Stimulated activated CD8-positive, alpha-beta memory T cell treated with anti-CD3 and anti-CD28 coated beads, Interleukin-7, amount 100 ng/mL, for 1 hour (primary cell): ENCODE measurements at places on chromosomes 1 and 21.
A peak's percentile ranks its signal among the peaks of the same experiment; 100 is the strongest.

DNA sequence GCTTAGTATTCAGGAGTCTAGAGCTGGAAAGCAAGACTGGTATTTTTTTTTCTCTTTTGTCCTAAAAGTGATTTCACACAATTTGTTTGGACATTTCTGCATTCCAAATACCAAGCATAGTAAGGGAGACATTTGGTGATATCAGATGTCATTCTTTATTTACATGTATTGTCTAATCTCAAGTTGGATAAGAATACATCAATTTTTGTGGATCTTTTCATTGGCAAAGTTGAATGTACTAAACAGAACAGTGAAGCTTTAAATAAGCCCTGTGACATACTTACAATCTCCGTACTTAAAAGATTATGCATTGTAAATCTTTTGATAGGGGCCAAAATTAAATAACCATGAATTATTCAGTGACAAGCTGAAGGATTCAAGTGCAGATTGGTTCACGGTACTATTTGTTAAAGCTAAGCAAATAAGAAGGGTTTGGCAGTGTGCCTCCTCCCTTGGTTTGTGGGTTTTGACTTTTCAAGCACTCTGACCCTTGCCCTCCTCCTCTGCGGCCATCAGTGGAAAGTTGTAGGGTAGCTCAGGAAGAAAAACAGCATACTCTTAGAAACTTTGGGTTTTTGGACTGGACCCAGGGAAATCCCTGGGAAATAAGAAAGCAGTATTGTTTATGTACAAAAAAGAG is 663.7 kb downstream of the ADGRL2 start:
- no peak for DNase-seq

- DNase-seq: no peak
Observed at GRCh38 chr1:115281143-115281542, 56.9 kb downstream of the NGF start.

DNA sequence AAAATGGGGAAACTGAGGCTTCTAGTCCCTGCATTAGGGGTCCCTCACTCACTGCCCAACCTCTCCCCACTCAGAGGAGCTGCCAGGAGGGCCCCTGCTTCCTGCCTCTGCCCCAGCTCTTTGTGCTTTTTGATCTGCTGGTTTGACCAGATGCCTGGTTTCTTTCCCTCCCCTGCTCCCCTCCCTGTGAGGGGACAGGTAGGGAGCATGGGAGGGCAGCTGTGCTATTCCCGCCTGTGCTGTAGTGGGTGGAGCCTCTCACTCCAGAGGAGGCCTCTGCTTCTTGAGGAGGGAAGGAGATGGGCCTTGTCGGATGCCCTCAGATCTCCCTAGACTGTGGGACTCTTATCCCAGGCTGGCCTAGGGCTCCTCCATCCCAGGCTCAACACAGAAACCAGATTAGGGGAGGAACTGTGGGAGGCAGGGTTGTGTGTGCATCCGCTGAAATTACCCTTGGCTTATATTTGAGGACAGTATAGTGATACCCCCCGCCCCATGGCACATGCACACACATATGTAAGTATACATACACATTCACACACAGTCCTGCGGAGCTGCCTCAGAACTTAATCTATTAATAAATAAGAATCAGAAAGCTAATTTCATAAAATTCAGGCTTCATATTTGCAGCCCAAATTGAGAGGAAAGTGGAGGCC is 4.6 kb downstream of the BOLA1 start:
- DNase-seq: no peak

DNA sequence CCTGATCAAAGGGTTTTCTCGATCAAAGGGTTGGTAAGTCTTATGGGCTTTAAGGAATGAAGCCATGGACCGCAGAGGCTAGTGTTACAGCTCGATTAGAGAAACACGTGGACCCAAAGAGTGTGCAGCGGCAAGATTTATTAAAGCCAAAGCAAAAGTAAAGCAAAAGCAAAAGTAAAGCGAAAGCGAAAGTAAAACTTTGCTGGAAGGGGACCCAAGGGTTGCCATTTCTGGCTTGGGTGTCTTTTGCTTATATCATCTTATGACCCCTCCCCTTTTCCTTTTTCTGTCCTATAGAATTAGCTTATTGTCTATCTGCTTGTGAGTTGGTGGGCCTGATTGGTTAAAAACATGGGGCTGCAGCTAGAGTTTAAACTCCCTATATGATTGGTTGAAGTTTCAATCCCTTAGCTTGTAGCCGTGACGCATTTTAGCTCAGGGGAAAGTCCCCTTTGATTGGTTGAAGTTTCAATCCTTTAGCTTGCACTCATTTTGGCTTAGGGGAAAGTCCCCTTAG is 957.0 kb downstream of the AMY1C start:
- no peak for DNase-seq

DNA sequence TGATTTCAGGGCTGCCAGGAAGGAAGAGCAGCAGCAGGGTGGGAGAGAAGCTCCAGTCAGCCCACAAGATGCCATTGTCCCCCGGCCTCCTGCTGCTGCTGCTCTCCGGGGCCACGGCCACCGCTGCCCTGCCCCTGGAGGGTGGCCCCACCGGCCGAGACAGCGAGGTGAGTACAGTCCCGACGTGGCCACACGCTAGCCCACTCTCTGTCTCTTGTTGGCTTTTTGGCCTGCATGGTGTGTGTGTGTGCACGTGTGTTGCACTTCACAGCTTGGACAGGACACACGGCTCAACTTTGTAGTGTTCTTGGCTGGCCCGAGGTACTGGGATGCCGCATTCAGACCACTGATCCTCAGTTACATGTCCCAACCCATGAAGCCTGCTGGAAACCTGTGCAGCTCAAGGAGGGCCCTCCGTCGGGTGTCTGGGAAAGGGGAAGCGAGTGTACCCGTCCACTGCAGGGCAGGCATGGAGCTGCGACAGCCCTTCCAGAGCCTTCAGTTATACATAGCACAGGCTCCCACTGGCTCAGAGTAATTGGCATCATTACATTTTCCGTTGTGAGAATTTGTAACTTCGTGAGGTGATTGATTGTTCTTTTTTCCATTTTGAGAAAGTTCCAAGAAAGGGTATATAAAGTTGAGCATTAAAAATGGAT is 454 bp downstream of the CORT start:
- DNase-seq: no peak

DNA sequence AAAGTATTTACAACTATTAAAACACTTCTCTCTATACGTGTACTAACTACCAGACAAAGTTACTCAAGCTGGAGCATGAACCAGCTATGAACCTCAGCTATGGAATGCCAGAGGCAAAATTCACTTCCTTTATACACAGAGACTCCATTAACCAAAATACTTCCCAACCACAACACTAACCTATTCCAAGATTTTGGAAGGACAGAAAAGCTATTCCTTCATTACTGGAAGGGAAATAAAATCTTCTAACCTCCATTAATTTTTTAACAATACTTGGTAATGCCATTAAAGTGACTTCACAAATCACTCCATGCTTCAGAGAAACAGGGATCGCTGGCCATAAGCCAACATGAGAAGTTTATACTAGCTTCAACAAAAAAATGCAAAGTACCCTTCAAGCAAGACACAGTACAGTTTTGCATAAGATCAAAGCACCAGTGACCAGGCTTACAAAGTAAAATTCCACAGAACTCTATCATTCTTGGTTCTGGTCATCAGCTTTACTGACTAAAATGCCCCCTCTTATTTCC is 58.0 kb downstream of the PUM1 start:
- DNase-seq: no peak

GRCh38 chr21:34367320-34367935 is 3.6 kb downstream of the KCNE2 start:
- DNase-seq: no peak

- peak; percentile 29 for DNase-seq
Observed at GRCh38 chr1:192609110-192610079, 26.6 kb upstream of the RGS13 start.

GRCh38 chr1:67171978-67172377 is 5.7 kb downstream of the IL23R start:
- no peak for DNase-seq

DNA sequence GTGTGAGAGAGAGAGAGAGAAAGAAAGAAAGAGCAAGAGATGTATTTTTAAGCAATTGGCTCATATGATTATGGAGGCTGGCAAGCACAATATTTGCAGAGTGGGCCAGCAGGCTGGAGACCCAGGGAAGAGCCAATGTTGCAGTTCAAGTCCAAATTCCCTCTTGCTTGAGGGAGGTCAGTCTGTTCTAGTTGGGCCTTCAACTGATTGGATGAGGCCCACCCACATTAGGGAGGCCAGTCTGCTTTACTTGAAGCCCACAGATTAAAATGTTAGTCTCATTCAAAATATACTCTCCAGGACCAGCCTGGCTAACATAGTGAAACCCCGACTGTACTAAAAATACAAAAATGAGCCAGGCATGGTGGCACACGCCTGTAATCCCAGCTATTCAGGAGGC is 8.6 kb upstream of the PARS2 start:
- DNase-seq: no peak

DNA sequence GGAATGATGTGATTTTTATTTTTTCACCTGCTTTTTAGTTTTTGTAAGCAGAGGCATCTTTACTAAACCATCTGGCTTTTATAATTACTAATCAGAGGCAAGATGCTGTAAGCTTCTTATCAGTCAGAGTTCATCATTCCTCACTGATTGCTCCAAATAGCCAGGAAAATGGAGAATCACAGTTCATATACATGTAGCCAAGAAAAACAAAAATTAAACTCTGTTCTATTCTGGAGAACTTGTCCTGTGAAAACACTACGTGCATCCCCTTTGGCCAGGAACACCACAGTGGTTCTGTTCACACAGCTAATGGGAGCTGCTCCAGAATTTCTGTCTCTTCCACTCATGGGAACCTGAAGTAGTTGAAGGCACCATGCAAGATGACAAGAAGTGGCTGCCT is 725.5 kb upstream of the CHRM3 start:
- no peak for DNase-seq

GRCh38 chr21:31348188-31348587 is 4.1 kb upstream of the TIAM1 start:
- no peak for DNase-seq

- no peak for DNase-seq
Observed at GRCh38 chr1:40633931-40634376, 31.5 kb downstream of the RIMS3 start.

- DNase-seq: no peak
Observed at GRCh38 chr1:230517786-230518185, 91.7 kb upstream of the PGBD5 start.

- DNase-seq: no peak
Observed at GRCh38 chr1:221858818-221859611, 117.1 kb upstream of the DUSP10 start.

DNA sequence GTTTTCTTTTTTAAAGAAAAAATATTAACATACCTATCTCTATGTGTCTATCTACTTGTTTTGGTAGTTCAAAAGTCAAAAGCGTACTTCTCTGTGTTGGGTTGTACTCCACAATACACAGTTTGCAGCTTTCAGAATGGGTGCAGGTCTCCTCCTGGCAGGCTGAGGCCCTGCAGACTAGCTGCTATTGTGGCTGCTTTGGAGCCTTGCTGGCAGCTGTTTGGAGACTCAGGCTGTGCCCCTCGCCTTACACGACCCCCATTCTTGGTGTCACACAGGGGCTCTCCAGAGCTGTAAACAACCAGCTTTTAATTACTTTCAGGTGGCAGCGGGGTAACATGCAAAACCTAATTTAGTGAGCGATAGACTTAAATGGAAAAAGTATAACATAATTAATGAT is 160.4 kb downstream of the DSCAM start:
- no peak for DNase-seq

DNA sequence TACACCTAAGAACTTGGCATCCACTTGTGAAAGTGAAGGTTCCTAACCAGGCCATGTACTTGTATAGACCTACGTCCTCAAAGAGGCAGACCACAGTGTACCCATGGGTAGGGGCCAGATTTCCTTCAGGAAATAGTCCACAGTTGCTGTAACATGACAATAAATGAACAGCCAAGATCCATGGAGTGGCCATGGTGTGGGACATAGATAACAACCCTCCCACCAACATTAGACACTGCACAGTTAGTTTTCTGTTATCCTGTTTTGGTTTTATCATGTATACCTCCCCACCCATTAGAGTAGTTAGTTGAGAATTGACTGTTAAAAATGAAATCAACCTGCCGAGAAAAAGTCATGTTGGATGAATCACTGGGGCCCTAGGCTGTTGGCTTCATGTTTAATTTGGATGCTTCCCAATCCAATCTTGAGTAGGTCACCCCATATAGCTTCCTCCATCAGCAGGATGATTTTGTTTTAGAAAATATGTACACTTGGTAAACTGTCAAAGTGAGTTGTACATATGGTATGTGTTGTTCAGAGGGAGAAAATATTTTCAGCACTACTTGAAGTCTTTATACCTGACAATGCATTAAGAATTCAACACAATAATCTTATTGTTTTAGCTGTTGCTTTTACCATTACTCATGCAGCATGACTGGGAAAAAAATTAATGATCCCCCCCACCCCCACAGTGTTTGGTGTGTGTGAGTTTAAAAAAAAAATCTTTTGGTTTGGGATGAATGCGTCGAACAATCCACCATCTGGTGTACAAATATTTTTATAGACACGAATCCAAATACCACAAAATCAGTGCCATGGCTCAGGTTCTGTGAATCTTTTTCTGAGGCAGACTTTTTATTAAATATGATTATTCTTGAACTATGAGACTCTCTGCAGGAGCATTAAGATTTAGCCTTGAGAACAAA is 88.3 kb upstream of the ARHGAP29 start:
- DNase-seq: no peak

DNA sequence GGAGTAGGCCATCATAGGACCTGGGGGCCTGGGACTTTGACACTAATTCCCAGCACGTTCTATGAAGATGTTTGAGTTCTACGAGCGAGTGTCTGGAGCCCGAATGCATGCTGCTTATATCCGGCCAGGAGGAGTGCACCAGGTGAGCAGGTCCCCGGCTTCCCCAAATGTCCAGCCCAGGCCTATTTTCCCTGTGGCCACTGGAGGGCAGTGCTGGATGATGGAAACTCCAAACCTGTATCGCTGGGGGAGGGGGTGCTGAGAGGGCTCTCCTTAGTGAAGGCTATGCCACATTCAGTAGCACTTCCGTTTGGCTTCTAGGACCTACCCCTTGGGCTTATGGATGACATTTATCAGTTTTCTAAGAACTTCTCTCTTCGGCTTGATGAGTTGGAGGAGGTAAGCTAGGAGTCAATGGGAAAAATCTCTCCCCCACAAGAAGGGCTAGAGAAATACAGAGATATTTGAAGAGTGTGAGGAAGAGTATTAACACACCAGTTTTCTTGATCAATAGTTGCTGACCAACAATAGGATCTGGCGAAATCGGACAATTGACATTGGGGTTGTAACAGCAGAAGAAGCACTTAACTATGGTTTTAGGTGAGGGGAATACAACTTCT is 5.2 kb upstream of the FCER1G start:
- peak; percentile 25 for DNase-seq

DNA sequence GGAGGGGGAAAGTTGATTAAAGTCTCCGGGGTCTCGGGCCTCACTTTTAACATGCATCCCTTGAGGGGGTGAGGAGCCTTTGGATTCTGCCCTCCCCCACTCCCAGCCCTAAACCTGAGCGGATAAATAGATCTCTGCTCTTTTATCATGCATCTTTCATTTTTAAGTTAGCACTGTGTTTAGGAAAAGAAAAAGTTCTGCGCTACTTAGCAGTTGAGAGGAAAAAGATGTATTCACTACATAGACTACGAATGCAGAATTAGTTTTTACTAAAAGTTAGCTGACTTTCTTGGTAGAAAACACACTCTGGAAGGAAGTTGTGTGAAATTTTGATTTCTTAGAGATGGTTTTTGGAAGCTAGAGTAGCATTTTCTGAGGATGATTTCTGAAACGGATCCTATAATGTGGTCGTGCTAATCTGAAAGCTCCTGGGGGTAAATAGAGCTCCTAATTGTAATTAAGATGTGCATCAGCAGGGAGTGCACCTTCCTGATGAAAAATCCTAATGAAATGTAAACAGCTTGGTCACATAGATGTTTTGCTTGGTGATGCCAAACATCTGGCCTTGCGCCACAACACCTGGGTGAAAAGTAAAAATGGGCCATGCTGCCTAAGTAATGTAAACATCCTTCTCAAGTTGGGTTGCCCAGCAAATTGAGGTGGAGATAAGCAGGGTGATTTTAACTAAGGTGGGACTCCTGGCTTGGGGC is 1.8 kb downstream of the ROR1 start:
- DNase-seq: no peak
